CD4-positive, alpha-beta memory T cell (primary cell): ENCODE measurements at places on chromosomes 4 and X.

DNA sequence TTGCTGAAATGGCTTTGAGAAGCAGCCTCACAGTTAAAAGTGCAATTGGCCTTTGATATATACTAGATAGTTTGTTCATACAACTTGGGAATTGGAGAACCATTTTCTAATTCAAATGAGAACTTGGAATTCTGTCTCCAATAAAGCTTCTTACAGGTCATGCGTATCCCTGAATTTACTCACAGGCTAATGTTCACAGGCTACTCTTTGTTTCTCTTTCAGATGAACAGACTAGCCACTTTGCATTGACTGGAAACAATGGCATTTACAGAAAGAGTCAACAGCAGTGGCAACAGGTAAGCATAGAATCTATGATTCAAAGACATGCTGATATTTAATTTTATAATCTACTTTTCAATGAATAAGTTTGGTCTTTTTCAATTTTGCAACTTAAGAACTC, 13.5 kb downstream of the AFF1 start:
- H3K4me3 ChIP-seq = no peak overlapping the region
- H3K4me1 ChIP-seq = peaks cover 24% of the 10 kb centered on the region
- no peak for DNase-seq
- H3K27me3 ChIP-seq = no peaks in the 10 kb centered on the region

- H3K27me3 ChIP-seq = no peaks in the 10 kb centered on the region
- H3K36me3 ChIP-seq = no peaks in the 10 kb centered on the region
- DNase-seq = no peak
Measured at GRCh38 chr4:32519060-32519459, 1798.9 kb downstream of the PCDH7 start.

- no peaks in the 10 kb centered on the region for H3K4me1 ChIP-seq
- no peaks in the 10 kb centered on the region for H3K27me3 ChIP-seq
- no peak overlapping the region for H3K4me3 ChIP-seq
- H3K27ac ChIP-seq = no peak overlapping the region
- no peaks in the 10 kb centered on the region for H3K36me3 ChIP-seq
- no peak for DNase-seq
Measured at GRCh38 chr4:88998001-88998400, 59.0 kb downstream of the FAM13A start.

- H3K27ac ChIP-seq = no peak overlapping the region
- H3K4me1 ChIP-seq = no peaks in the 10 kb centered on the region
- no peaks in the 10 kb centered on the region for H3K36me3 ChIP-seq
- no peak overlapping the region for H3K4me3 ChIP-seq
- H3K27me3 ChIP-seq = no peaks in the 10 kb centered on the region
Measured at GRCh38 chrX:110081740-110082139, 78.8 kb downstream of the TMEM164 start.

- no peak for DNase-seq
- H3K27ac ChIP-seq = no peak overlapping the region
- no peaks in the 10 kb centered on the region for H3K36me3 ChIP-seq
- no peaks in the 10 kb centered on the region for H3K27me3 ChIP-seq
- H3K4me1 ChIP-seq = no peaks in the 10 kb centered on the region
- H3K4me3 ChIP-seq = no peak overlapping the region
Measured at GRCh38 chr4:133584714-133585113, 435.6 kb downstream of the PCDH10 start.

DNA sequence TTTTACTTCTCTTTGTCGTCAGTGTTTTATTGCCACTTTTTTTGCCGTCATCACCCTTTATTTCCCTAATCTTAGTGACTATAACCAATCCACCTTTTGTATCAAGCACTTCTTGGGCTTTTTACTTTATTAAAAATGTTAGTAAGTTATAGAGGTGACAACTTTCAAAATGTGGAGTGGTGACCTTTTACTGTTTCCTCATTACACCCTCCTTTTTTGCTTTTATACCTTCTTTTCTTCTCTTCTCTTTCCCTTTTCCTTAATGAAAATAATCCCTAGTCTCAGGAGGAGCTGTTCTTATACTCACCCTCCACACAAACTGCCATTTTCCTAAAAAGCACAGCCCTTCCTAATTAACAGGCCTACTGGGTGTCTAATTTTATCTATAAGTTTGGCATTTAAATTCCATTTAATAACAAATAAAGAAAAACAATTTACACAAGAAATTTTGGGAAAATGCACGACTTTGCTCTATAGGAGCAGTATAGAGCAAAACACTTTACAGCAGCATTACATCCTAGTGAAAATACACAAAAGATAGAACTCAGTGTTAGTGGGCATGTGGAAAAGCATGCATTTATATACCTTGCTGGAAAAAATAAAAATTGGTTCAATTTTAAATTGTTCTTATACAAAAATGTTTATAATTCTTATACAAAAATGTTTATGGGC, 27.3 kb downstream of the BBS12 start:
- no peak overlapping the region for H3K4me3 ChIP-seq
- no peak for DNase-seq
- no peak overlapping the region for H3K27ac ChIP-seq
- H3K4me1 ChIP-seq = peaks cover 16% of the 10 kb centered on the region
- no peaks in the 10 kb centered on the region for H3K36me3 ChIP-seq

- H3K4me1 ChIP-seq = no peaks in the 10 kb centered on the region
- no peak overlapping the region for H3K4me3 ChIP-seq
- H3K27me3 ChIP-seq = no peaks in the 10 kb centered on the region
- no peaks in the 10 kb centered on the region for H3K36me3 ChIP-seq
- H3K27ac ChIP-seq = no peak overlapping the region
Measured at GRCh38 chrX:111431001-111431400, 19.0 kb upstream of the DCX start.

- H3K36me3 ChIP-seq = no peaks in the 10 kb centered on the region
- no peaks in the 10 kb centered on the region for H3K27me3 ChIP-seq
- DNase-seq = no peak
Measured at GRCh38 chrX:1903236-1903935, 288.5 kb downstream of the ASMT start.

DNA sequence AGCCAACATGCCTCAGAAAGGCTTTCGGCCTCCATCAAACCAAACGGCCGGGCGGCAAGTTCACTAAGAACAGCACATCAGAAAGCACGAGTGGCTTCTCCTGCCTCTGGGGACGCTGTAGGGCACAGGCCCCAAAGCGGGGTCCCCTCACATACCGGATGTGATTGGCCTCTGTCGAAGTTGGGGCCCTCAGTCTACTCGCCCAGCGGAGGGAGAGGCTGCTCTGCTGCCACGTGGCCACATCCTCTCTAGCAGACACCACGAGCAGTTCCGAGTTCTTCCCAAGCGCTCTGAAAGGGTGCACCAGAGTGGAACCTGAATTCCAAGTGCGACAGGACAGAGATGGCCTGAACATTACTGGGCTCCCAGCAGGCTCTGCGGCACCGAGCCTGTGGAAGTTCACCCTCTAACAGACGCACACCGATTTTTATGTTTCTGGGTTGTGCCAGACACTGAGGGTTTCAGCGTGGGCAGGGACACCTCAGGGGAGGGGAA, 21.1 kb downstream of the NOP14 start:
- peaks cover 9% of the 10 kb centered on the region for H3K4me1 ChIP-seq
- no peaks in the 10 kb centered on the region for H3K27me3 ChIP-seq
- H3K4me3 ChIP-seq = no peak overlapping the region
- DNase-seq = no peak

GRCh38 chr4:11440481-11441193, 11.9 kb upstream of the HS3ST1 start:
- H3K4me3 ChIP-seq = no peak overlapping the region
- no peaks in the 10 kb centered on the region for H3K4me1 ChIP-seq
- no peaks in the 10 kb centered on the region for H3K27me3 ChIP-seq
- H3K27ac ChIP-seq = no peak overlapping the region
- DNase-seq = no peak
- no peaks in the 10 kb centered on the region for H3K36me3 ChIP-seq

GRCh38 chr4:145003675-145004074, 94.3 kb downstream of the ANAPC10 start:
- H3K36me3 ChIP-seq = no peaks in the 10 kb centered on the region
- H3K4me1 ChIP-seq = no peaks in the 10 kb centered on the region
- H3K27ac ChIP-seq = no peak overlapping the region
- no peaks in the 10 kb centered on the region for H3K27me3 ChIP-seq
- H3K4me3 ChIP-seq = no peak overlapping the region
- DNase-seq = no peak

- DNase-seq = no peak
- no peaks in the 10 kb centered on the region for H3K4me1 ChIP-seq
Measured at GRCh38 chr4:100841911-100842310, 324.1 kb upstream of the EMCN start.

DNA sequence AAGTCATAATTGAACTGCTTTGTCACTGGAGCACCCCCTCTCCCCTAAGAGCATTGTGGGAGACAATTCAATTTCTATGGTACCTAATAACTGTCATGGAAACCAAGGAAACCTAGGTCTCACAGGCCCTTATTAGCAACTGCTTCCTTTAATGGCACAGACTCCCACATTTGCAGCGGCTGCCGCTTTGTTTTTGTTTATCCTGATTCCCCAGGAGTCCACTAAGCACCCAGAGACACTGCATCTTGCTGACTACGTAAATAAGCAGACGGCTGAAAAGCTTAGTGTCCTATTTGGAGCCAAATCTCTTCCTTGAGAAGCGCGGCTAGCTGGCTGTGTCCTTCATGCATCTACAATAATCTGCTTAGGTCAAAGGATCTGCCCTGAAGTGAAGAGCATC, 494.4 kb downstream of the TMA16 start:
- no peaks in the 10 kb centered on the region for H3K27me3 ChIP-seq
- DNase-seq = no peak
- H3K36me3 ChIP-seq = no peaks in the 10 kb centered on the region
- H3K4me1 ChIP-seq = no peaks in the 10 kb centered on the region
- no peak overlapping the region for H3K4me3 ChIP-seq
- H3K27ac ChIP-seq = no peak overlapping the region

GRCh38 chr4:112509243-112510141, 6.5 kb downstream of the NEUROG2 start:
- H3K4me1 ChIP-seq = peaks cover 43% of the 10 kb centered on the region
- H3K27me3 ChIP-seq = peaks cover 63% of the 10 kb centered on the region
- H3K27ac ChIP-seq = no peak overlapping the region

GRCh38 chr4:24209131-24209530, 319.3 kb upstream of the PPARGC1A start:
- no peaks in the 10 kb centered on the region for H3K36me3 ChIP-seq
- H3K4me3 ChIP-seq = no peak overlapping the region
- no peaks in the 10 kb centered on the region for H3K27me3 ChIP-seq
- H3K27ac ChIP-seq = no peak overlapping the region

DNA sequence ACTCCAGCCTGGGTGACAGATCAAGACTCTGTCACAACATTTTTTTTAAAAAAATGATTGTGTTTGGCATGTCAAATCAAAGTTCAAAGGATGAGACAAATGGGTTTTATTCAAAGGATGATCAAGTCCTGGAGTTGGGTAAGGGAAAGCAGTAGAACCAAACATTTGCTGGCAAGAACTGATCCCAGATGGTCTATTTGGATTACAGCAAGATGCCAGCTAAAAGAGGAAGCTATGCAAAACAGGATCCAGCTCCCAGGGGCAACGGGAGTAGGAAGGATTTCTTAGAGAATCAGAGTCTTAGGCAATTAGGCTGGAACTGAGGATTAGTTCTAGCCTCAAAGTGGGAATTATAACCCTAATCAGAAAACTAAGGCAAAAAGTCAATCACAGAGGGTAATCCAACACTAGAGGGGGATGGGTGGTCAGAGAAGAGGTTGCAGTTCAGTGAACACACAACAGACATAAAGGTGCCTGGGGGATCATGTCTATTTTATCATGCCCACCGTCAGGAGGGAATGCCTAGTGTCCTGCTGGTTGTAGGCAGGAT, 133.0 kb upstream of the PLS3 start:
- no peaks in the 10 kb centered on the region for H3K4me1 ChIP-seq
- H3K36me3 ChIP-seq = no peaks in the 10 kb centered on the region
- H3K27me3 ChIP-seq = no peaks in the 10 kb centered on the region
- no peak for DNase-seq

DNA sequence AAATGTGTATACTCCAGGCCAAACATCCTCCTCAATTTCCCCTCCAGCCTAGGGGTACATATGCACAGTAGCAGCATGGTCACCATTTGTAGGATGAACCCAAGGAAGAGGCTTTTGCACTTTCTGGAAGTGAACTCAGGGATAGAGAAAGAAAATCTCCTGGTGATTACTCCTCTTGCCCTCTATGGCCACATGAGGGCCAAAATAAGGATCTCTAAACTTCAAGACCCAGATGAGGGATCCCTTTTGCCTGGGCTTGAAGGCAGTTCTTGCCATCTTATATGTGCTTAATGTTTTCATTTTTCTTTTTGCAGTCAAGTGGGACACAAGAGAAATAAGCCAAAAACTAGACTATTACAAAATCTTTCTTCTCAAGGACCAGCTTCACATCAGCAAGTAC, 29.5 kb upstream of the MUC7 start:
- H3K4me3 ChIP-seq = no peak overlapping the region
- H3K36me3 ChIP-seq = no peaks in the 10 kb centered on the region
- no peaks in the 10 kb centered on the region for H3K4me1 ChIP-seq
- no peak overlapping the region for H3K27ac ChIP-seq
- no peaks in the 10 kb centered on the region for H3K27me3 ChIP-seq

- no peaks in the 10 kb centered on the region for H3K36me3 ChIP-seq
- peaks cover 93% of the 10 kb centered on the region for H3K4me1 ChIP-seq
- peak overlapping the region; percentile 78 for H3K27ac ChIP-seq
- H3K4me3 ChIP-seq = peak overlapping the region; percentile 13
- DNase-seq = no peak
- no peaks in the 10 kb centered on the region for H3K27me3 ChIP-seq
Measured at GRCh38 chrX:150573702-150574101, 5.3 kb downstream of the MTM1 start.

DNA sequence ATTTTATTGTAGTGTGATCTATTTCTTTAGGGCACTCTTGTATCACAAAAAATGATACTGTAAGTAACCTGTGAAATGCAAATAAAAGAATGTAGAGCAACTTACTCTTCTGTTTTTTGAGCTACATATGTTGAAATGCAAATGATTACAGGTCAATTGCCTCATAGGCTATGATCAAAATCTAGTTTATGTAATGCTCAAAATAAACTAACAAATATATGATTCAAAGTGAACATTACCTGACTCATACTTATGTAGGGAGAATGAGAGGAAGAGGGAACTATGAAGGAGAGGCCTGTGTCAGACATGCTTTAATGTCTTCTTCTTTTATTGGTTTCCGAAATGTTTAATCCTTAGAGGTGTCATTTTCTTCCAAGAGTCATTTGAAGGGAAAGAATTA, 5.0 kb upstream of the RPS6KA3 start:
- H3K36me3 ChIP-seq = no peaks in the 10 kb centered on the region
- no peaks in the 10 kb centered on the region for H3K4me1 ChIP-seq
- no peak overlapping the region for H3K4me3 ChIP-seq
- H3K27me3 ChIP-seq = no peaks in the 10 kb centered on the region

DNA sequence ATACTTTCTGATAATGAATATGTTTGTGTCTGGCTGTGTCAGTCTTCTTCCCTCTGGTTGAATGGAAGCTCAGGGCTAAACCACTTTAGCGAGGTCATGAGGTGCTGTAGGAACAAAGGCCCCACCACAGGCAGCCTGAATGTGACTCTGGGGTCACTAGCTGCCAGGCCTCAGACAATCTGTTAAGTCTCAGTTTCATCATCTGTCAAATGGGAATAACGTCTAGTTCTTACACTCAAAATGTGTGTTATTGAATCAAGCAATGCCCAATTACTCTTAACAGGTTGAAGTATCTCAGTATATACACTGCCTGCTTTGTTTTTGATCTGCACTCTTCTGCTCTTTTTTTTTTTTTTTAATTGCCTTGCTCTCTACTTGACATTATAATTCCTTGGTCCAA, 148.6 kb downstream of the STK32B start:
- no peak overlapping the region for H3K4me3 ChIP-seq
